AG08396 (cell line): ENCODE measurements at places on chromosomes 2 and 18.
A peak's percentile ranks its signal among the peaks of the same experiment; 100 is the strongest.

DNA sequence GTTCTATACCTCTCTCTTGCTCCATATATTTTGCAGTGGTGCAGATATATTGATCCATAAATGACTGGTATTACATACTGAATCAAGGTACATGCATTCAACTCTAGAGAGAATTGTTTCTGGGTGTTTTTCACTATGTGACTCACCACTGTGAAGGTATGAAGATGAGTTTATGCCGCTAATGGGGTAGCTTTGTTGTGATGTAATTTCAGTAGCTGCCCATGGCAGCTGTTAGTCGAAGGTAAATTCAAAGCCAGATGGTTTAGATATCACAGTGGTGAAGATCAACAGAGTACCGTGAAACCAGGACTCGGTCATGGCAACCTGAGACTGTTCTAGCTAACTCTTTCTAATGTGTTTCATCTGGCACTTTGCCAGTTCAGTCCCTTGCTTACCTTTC lies 50.4 kb downstream of the PKP4 start:
- DNase-seq, result no peak

DNA sequence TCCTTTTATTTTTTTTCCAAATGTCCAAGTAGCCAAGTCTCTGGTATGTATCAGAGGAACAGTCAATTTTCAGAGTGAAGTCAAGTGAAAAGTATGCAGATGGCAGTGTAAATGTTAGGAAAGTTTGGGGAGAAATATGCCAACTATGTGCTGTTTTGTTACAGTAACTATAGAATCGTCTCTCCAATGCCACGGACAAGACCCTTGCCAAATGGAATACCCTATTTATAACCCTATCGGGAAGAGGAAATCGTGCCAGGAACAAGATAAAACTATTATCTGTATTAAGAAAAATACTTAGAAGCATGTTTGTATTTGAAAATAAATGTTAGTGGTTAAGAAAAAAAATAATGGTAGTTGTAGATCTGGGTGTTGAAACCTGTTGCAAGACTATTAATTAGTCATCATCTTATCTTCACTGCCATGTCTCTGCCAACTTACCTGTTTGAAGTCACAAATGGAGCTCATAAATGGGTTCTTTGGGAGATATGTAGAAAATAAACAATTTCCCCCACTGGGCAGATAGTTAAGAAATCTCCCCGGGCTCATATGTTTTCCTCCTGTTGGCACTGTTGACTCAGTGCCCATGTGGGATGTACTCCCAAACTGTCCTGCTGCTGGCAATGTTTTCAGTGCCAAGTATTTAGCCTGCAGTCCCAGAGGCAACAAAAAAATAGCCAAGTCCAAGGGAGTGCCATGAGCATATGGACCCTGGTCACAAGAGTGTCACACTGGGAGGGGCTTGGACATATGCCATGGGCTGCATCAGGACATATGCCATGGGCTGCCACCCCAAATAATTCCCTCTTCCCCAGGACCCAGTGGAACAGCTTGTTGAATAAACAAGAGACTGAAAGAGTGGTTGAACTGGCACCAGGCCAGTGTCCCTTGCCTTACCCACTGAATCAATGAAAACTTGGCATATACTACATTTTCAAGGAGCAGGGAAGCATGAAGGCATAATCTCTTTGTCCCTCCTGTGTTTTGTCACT lies 366.9 kb downstream of the OSR1 start:
- peak; percentile 47 for DNase-seq

DNA sequence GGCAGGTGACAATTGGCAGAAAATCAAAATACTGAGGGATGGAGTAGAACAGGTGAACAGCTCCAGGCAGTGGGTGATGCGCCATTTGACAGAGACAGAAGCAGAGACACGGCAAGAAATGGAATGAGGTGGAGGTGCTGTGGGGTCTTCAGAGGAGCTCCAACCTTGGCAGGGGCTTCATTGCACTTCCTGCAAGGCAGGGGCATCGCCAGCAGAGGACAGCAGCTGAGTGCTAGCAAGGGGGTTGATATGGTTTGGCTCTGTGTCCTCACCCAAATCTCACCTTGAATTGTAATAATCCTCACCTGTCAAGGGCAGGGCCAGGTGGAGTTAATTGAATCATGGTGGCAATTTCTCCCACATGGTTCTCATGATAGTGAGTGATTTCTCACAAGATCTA lies 42.8 kb downstream of the CCDC68 start:
- DNase-seq, result no peak

DNA sequence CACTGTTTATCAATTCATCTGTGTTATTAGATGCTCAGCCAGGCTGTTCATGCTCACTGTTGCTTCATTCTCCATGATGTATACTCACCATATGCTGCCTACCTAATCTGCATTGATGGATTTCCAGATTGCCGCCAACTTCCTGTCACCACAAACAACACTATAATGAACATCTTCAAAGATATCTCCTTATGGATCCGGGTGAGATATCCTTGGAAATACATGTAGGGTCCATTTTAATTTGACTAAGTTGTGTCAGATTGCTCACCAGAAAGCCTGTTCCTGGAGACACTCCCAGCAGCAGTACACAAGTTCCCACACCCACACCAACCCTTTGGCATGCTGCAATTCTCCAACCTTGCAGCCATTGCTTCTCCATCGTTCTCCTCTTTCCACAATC lies 547.5 kb upstream of the TNP1 start:
- DNase-seq, result no peak

DNA sequence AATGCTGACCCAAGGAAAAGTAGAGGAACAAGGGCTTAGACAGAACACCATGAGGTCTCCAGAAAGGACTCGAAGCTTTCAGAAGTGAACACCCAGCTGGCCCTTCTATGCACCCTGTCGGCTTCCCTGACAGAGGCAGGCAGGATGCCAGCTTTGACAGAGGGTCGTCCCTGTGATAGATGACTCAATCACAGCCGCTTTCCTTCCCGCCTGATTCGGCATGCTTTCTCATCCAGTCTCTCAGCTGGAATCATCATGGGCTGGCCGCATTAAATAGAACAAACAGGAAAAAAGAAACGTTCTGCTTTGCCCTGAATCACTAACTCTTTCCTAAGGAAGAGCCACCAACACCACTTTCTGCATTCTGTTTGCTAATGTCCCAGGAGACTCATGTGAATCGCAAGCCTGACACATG lies 140.3 kb upstream of the RAB12 start:
- DNase-seq, result no peak

DNA sequence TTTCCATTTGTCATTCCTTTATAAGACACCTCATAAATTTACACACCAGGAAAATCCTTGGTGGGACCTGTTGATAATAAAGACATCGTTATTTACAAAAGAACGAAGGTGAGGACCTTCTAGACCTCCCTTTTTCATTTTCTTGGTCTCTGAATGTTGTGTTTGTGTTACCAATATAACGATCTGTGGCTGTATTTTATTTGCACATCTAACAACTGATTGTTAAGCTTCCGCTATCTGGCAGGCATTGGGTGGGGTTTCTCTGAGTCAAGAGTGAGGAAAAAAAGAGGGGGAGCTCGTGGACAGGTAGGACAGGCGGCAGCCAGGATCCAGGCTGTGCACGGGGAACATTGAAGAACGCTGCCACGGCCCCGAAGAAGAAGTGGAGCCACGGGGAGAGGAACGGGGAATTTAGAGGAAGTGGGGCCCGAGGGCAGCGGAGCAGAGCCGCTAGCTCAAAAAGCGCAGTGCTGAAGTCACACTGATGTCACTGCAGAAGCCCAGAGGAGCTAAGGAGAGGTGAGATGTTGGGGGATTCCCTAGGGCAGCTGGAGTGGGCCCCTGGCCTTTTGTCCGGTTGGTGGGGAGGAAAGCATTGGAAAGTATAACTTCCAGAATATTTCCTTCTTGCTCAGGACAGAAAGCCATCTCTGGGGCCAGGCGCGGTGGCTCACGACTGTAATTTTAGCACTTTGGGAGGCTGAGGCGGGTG lies 20.9 kb upstream of the DNMT3A start:
- no peak for DNase-seq

DNA sequence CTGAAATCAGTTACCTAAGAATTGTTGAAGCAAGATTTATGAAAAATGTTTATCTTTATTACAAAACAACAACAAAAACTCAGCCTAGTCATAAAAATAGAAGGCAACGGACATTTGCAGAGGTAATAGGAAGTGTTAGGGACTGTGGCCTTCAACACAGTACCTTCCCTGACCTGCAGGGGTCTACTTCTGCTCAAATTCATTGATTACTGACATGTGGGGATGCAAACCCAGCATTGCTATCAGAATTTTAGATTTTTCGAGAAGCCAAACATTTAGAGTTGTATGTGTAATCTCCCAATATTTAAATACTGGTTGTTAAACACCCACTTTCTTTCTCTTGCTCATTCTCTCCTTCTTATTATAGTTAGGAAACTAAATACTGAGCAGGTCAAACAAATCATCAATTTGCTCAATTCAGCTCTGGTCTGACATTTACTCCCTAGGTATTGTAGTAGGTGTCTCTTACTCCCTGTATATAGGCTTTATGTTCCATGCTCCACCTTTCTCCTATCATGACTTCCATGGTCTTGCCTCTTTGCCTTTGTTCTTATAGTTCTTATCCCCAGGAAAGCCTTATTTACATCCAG lies 198.5 kb downstream of the UBE2E3 start:
- no peak for DNase-seq

DNA sequence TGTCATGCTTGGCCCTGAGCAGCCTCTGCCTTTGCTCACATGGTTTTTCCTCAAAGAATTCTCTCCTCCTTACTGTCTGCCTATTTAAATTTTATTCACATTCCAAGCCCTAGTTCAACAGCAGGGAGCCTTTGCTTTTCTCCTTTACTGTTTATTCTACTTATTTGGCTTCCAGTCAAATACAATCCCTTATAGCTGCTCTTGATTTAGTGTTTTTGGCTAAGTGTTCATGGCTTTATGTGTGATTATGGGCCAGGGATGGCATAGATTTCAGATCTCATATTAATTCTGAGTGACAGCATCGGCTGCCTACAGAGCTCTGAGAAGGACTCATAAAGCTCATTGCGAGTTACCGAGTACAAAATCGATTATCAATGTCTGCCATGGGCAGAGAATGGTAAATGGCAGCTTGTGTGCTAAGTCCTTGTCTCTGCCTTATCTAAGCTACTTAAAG lies 106.7 kb downstream of the METTL8 start:
- DNase-seq, result no peak

DNA sequence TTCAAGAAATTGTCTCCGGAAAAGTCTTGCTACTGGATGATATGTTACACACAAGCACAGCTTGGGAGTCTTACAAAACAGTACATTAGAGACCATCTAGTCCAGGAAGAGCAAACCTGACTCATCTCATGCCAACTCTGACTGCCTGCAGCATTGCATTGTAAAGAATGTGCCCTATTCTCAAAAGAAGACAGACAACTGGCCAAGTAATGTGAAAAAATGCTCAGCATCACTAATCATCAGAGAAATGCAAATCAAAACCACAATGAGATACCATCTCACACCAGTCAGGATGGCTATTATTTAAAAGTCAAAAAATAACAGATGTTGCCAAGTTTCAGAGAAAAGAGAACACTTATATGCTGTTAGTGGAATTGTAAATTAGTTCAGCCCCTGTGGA lies 42.7 kb upstream of the GORASP2 start:
- DNase-seq, result peak; percentile 27

DNA sequence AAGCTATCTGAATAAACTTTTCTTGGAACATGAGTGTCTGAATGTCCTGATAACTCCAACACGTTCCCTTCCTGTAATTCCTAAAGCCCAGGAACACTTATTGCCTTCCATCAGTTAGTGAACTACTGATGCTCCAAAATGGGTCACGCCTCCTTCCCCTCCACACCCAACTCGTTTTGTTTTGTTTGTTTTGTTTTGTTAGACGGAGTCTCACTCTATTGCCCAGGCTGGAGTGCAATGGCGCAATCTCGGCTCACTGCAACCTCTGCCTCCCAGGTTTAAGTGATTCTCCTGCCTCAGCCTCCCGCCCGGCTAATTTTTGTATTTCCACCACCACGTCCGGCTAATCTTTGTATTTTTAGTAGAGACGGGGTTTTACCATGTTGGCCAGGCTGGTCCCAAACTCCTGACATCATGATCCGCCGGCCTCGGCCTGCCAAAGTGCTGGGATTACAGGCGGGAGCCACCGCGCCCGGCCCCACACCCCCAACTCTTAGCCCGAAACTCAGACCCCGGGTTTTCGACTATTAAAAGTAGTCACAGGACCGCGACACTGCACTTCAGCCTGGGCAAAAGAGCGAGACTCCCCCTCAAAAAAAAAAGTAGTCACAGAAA lies 774 bp downstream of the IER3IP1 start:
- peak; percentile 12 for DNase-seq

DNA sequence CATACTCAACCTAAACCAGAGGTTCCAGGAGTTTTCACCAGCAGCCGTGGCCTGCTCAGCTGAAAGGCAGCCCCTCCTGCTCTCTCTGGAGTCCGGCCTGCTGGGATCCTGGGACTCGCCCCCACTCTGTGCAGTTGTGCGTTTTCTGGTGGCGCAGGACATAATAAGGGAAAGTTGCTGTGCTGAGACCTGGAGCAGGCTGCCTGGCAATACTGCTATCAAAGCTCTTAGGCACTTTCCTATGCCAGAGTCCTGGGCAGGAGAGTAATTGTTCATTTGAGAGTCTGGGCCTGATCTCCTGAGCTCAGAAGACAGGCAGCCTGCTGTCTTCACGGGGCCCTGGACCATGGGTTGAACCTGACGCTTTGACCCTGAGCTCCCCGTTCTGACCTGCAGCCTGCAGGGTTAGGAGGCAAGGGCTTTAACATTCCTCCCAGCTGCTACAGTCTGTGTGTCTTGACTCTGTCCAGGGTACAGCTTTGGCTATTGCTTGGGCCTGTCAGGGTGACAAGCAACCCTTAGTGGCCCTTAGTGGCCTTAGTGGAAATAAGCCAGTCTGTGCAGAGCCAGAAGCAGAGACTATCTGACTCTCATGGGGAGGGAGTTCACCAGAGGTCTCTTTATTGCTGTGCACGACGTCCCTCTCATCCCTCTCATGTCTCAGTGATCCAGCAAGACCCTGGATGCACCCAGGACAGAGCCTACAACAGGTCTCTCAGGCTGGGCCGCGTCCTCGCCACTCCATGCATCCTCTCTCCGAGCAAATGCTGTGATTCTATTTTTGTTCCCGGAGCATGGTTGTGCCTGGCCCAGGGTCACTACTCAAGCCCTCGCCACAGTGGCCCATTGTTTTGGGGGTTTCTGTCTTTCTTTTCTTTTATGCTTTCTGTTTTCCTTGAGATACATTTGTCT lies 60.6 kb downstream of the ACKR3 start:
- DNase-seq, result no peak

- DNase-seq, result peak; percentile 53
These were observed 83.2 kb upstream of the RND3 start for GRCh38 chr2:150570712-150571111.

GRCh38 chr2:8244639-8245038 lies 437.2 kb upstream of the ID2 start:
- no peak for DNase-seq
